Cortex of kidney (tissue), 1 donor: ENCODE measurements at places on chromosomes 1 and 21.

- no peak for DNase-seq
Observed at GRCh38 chr1:41072051-41072450, 50.5 kb upstream of the SLFNL1 start.

DNA sequence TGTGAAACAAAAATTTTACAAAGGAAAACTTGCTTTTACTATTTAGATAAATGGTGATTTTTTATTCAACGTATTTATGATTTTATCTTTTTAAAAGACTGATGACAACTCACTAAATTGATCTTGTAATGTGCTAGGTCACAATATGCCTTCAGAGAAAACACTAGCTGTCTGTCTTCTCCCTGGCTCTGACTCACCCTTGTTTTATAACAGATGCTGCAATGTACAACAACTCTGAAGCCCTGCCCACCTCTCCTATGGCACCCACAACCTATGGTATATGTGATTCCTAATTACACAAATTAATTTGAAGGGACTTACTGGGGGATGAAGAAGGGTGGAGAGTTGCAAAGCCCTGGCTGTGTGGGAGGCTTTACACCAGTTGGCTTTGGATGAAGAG lies 24.7 kb upstream of the HSD17B7 start:
- DNase-seq, result no peak

GRCh38 chr1:245205864-245206263 lies 51.1 kb downstream of the KIF26B start:
- DNase-seq, result no peak

GRCh38 chr1:169059421-169059820 lies 47.1 kb upstream of the ATP1B1 start:
- no peak for DNase-seq

- DNase-seq, result no peak
Observed at GRCh38 chr1:214404154-214404553, 123.2 kb downstream of the SMYD2 start.

- no peak for DNase-seq
Observed at GRCh38 chr1:87735750-87736149, 407.1 kb downstream of the LMO4 start.

GRCh38 chr1:9455487-9456234 lies 83.6 kb upstream of the SLC25A33 start:
- no peak for DNase-seq

- DNase-seq, result no peak
Observed at GRCh38 chr1:239392271-239392670, 5.9 kb downstream of the CHRM3 start.

GRCh38 chr1:71047635-71048607 lies at the start of gene PTGER3:
Gene PTGER3 (minus strand): TSS chr1:71047816. CDS start chr1:71047577, 239 bp downstream.
- no peak for DNase-seq

GRCh38 chr21:38774152-38774551 lies 31.6 kb upstream of the ETS2 start:
- DNase-seq, result no peak

DNA sequence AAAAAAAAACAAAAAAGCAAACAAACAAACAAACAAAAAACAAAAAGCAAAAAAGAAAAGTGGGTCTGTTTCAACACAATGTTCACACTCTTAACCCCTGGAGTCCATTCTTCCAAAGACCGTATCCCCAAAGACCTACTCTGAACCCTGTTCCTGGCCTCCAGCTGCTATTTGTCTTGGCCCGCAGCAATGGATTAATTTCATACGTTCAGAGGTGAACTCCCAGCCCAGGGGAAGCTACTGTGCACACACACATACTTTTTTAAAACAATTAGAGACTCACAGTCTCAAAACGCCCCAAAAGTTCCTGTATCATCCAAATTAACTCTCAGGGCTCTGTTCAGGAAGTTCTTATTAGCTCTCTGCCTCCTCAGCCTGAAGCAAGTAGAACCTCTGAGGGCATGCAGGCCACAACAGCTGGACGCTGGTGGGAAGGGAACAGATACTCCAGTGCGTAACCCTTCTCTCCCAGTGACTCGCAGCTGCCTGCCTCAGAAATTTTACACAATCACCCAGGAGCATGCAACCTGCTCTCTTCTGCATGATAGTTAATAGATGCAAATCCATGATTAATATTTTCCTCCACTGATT lies 395.4 kb downstream of the RRAGC start:
- no peak for DNase-seq

DNA sequence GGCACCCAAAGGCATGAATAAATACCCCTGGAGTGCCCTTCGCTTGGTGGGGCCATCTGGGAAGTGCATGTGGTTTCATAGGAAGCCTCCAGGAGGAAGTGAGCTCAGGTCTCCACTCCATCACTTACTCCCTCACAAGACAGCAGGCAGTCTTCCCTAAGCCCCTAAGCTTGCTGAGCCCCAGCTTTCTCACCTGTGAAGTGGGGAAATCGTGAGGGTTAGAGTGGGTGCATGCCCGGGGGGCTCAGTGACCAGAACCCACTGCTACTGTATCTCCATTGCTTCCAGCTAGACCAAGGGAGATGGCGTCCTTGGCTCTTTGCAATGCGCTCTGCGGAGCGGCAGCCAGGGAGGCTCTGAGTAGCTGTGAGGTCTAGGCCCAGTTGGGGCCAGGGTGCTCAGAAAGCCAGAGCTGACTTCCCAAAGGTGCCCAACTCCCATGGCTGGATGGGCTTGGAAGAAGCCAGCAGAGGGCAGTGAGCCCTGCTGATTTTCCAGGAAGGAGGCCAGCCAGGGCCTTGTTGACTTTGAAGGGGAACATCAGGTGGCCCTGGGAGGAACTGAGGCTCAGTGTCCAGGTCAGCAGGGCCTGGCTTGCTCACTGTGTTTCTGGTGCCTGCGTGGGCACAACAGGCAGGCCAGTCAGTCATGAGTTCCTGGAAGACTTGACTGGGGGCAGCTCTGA lies 27.3 kb downstream of the CDCP2 start:
- DNase-seq, result no peak

DNA sequence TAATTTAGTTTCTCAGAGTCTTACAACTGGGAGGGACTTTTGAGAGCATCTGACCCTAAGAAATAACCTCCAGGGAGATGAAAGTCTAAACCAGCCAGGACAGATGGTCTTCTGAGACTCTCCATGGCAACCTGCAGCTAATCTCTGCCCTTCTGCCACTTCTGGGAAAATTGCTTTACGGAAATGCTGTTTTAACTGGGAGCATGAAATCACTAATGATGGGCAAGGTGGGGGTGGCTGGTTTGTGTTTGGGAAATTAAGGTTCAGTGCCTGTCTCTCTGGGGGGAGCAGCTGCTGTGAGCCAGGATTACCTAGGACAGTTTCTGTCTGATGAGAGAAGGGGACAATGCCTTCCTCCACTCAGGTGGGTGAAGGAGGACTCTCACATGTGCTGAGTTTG lies 33.2 kb downstream of the ROR1 start:
- no peak for DNase-seq

DNA sequence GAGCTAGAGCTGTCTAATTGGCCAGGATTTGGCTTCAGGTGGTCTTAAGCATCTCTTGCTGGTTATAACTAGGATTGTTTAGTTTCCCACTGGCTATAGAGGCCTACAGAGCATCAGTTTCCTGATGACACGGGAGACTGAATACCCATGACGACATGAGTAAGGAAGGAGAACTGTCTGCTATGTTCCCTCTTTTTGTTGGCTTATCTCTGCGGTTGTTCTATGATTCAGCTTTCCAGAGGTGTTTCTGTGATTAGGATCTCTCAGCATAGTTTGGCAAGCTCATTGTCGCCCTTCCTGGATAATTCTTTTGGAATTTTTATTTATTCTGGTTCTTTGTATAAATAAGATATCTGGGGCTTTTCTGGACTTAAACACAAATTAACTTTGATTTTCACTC lies 163.4 kb downstream of the OLFM3 start:
- no peak for DNase-seq

DNA sequence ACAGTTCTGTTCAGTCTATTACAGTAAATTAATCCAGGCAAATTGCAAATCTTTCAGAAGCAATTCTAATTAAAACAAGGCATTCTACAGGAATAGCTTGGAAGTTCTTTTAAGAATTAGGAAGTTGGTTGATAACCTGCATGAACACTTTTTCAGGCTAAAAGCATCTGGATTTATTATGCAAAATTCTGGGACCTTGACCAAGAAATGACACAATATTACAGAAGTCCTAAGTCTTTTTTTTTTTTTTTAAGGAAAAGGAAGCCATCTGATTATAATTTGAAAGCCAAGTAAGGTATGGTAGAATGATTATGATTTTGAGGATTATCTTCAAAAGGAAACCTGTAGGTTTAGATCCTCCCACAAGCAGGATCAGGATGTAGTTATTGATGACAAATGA lies 74.7 kb upstream of the KCNK2 start:
- no peak for DNase-seq

- DNase-seq, result no peak
Observed at GRCh38 chr21:36847189-36847588, 119.3 kb downstream of the HLCS start.

GRCh38 chr21:29671728-29672127 lies 268.1 kb downstream of the GRIK1 start:
- DNase-seq, result no peak

DNA sequence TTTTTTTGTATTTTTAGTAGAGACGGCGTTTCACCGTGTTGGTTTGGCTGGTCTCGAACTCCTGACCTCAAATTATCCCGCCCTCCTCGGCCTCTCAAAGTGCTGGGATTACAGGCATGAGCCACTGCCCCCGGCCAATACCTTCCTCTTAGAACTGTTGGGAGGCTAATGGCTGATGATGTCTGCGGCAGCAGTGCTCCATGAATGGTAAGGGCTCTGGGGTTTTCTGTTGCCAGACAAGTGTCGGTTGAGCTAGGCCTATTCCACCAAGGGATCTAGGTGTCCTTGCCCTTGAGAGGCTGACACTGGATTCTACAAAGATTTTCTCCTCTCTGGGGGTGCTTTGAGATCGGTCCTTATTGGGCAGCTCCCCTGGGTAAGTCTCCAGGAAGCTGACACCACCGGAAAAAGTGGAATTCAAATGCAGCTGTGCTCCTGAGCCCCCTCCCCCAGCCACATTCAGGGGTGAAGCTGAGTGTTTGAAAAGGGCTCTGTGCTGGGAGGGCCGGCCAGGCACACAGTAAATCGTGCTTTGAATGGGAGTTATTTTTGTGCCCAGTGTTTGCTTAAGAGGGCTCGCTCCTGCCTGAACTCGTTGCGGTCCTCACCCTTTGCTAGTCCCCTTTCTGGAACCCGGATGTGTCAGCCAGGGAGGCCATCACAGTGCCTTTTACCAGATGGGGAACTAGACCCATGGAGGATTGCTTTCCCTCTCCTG lies 5.2 kb downstream of the SOX13 start:
- DNase-seq, result no peak

GRCh38 chr1:89518221-89518631 lies 6.4 kb upstream of the LRRC8B start:
- no peak for DNase-seq

- DNase-seq, result no peak
Observed at GRCh38 chr21:32190493-32191144, 88.2 kb downstream of the MIS18A start.

DNA sequence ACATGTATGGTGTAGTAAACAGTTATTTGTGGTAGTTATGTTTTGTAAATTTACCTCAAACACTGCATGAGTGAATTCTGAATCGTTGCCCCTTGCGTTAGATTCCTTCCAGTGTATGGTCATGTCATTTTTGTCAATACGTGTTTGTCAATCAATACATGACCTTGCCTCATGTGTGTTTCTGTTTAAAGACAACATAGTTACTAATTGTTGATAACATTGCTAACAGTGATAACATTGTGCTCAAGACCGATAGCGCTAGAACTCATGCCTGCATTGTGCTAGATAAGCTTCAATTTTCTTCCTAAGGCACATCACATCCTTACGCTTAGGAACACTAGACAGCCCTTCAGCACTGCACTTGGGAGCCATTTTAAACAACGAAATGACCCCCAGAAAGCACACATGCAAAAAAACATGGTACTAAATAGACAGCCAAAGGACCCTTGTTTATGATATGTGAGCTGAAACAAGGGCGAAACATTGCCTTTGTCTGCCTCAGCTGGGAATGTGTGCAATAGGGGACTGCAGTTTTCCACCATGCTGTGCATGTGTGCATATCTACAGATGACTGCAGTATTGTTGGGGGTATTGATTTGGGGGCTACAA lies 37.3 kb downstream of the MRPS6 start:
- DNase-seq, result no peak

DNA sequence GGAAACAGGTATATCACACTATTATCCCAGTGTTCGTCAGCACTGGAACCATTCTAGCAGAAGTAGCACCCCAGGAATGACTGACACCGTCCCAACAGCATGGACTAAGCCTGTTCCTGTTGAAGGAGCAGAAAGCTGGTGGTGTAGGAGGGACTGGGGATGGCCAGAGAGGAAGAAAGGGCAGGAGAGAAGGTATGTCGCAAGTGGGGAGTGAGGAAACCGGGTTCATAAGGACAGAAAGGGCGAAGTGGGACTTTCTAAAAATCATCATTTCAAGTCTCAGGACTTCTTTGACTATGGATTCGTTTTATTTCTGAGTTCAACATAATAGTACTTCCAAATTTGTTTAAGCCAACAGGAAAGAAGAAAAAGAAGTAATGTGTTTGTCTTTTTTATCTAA lies 19.7 kb upstream of the MX1 start:
- DNase-seq, result no peak

- peak; percentile 30 for DNase-seq
Observed at GRCh38 chr1:214551436-214552173, at the start of gene PTPN14. Gene PTPN14 (minus strand): TSS chr1:214551602. CDS start chr1:214464803, 86,799 bp downstream.

DNA sequence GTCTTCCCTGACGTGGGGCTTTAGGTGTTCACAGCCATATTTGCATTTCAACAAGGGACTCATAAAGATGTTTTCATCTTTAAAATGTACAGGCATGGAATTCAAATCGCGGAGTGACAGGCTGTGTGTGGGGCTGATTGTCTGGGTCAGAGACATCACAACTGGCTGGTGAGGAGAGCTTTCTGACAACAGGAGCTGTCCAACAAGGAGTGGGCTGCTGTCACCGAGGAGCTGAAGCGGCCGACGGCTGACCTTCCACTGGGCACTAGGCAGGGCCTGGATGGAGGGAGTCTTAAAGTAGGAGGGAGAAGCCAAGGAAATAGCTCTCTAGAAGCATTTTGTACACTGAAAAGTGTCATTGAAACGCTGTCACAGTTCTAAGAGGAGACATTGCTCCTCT lies 30.5 kb upstream of the SCMH1 start:
- no peak for DNase-seq

- no peak for DNase-seq
Observed at GRCh38 chr1:68112835-68113243, 62.4 kb upstream of the DIRAS3 start.
